Lung (tissue), 17 donors: ENCODE measurements at places on chromosomes 5 and 9. TPM values are rescaled to one million over a fixed set of nuclear protein-coding genes. Genes with fewer than 3 reads are reported as not detected.
A peak's percentile ranks its signal among the peaks of the same experiment; 100 is the strongest.

DNA sequence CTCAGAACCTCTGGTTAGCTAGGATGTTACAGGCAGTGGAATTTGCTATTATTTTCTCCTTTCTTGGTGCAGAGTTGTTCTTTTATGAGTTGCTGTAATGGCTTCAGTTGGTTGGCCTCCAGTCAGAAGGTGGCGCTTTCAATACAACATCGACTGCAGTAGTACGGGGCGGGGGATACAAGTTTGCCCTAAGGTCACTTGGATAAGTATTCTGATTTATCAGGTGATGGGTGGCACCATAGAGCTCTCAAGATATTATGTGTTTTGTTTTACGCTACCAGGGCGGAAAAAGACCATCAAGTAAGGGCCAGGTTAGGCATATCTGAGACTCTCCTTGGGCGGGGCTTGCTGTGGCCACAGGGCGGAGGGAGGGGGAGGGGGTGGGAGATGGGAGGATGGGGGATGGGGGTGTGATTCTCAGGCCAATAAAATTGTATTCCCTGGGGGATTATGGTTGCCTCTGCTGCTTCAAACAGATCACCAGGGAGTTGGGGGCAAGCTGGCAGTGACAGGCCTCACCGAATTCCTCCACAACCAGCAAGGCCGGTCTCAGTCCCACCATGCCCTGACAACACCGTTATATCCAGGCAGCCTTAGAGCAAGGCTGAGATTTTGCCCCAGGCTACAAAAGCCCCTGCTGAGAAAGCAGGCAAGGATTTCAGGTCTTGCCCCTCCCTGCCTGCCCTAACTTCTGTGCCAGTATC lies 15.9 kb upstream of the RNF38 start:
- DNase-seq, result no peak
- no peaks in the 10 kb centered on the region for H3K36me3 ChIP-seq

DNA sequence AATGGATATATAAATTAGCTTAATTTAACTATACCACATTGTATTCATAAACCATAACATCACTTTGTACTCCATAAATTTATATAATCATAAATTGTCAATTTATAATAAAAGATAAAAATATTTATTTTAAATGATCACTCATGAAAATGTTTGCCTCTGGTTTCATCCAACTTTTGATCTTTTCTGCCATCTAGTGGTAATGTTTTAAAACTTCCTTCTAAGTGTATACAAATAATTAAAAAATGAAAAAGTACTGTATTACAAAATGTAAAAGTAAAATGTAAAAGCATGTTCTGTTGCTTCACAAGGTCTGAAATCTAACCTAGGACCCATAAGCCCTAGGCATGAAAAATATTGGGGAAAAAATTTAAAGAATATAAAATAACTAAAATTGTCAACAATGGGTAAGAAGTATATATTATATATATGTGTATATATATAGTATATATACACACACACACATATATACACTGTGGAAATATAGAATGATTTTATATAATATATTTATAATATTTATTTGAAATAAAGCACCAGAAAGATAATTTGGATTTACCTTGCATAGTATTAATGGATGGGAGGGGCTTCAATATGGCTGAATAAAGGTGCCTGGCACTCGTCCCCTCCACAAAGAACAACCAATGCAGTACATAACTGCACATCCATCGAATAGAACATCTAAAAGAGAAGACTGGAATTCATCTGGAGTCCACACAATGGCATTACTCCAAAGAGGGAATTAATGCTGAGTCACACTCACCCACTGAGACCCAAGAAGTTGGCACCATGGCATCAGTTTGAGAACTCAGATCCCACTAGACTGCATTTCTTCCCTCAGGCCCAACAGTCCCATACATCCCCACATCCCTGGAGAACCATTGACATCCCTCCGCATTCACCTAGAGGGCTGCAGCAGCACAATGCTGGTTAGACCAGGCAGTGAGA lies 32.5 kb downstream of the ANXA1 start:
- peak; percentile 51 for DNase-seq
- no peak overlapping the region for H3K4me3 ChIP-seq
- H3K36me3 ChIP-seq, result no peaks in the 10 kb centered on the region
- H3K27ac ChIP-seq, result no peak overlapping the region
- no peaks in the 10 kb centered on the region for H3K27me3 ChIP-seq

- no peak overlapping the region for H3K27ac ChIP-seq
- no peaks in the 10 kb centered on the region for H3K4me1 ChIP-seq
- DNase-seq, result no peak
- H3K36me3 ChIP-seq, result no peaks in the 10 kb centered on the region
These were observed 29.6 kb downstream of the CAPSL start for GRCh38 chr5:35908814-35909213.

- H3K4me3 ChIP-seq, result no peak overlapping the region
- no peaks in the 10 kb centered on the region for H3K36me3 ChIP-seq
- H3K27ac ChIP-seq, result no peak overlapping the region
- no peaks in the 10 kb centered on the region for H3K27me3 ChIP-seq
These were observed 443.5 kb downstream of the PDE4D start for GRCh38 chr5:59449905-59450644.

DNA sequence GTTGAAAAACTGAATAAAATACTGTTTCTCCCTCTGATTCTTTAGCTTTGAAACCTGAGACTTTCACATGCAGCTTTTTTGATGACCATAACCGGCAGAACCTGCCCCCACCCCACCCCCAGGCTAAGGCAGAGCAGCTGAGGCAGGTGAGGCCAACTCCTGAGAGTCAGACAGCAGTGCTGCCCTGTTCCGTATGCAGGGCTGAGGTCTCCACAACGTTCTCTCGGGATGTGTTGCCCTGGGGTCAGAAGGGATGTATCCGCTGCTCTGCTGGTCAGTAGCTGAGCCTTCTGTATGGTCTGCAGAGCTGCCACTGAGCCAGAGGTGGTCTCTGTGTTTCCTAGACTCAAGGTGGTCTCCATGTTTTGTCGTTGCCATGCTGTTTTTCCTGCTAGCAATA lies 190.5 kb downstream of the AOPEP start:
- H3K27me3 ChIP-seq, result no peaks in the 10 kb centered on the region
- no peak overlapping the region for H3K4me3 ChIP-seq
- no peaks in the 10 kb centered on the region for H3K36me3 ChIP-seq
- no peak for DNase-seq

DNA sequence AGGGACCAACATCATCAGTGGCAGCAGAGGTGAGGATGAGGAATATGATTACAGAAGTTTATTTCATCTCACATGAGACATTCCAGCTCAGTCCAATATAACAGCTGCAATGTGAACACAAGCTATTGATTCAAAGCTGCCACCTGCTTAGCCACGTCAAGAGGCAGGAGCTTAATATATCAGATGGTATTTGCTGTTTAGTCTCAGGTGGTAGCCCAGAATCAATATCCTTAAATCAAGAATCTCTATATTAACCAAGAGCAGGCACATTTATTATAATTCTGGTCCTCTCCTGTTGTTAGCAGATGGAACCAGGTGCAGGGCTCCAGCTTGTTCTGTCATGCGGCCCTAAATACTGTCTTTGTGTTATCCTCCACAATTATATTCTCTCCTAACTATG lies 431.6 kb downstream of the ICE1 start:
- H3K36me3 ChIP-seq, result no peaks in the 10 kb centered on the region
- no peaks in the 10 kb centered on the region for H3K4me1 ChIP-seq
- H3K27ac ChIP-seq, result no peak overlapping the region
- H3K27me3 ChIP-seq, result no peaks in the 10 kb centered on the region
- DNase-seq, result no peak

DNA sequence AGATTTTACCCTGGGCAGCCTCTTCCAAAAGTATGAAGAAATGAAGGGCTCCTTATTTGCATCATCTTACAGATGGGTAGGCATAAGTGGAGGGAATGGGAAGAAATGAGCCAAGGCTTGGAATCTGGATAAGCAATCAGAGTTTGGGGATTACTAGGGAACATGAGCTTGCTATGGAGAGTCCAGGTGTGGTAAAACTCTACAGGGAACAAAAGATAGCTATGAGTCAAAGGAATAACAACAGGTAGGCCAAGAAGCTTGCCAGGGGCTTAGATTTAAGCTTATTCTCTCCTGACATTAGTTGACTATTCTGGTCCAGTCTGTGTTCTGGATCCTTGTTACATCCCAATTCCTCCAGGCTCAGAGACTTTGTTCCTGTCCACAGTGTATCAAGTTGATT lies 16.4 kb downstream of the RFK start:
- no peaks in the 10 kb centered on the region for H3K36me3 ChIP-seq
- H3K27me3 ChIP-seq, result no peaks in the 10 kb centered on the region
- no peak for DNase-seq

GRCh38 chr5:141564216-141564692 lies 54.5 kb downstream of the DIAPH1 start:
- peak overlapping the region; percentile 63 for H3K27ac ChIP-seq
- H3K27me3 ChIP-seq, result no peaks in the 10 kb centered on the region
- H3K4me1 ChIP-seq, result peaks cover 1% of the 10 kb centered on the region
- no peak overlapping the region for H3K4me3 ChIP-seq
- peak; percentile 97 for DNase-seq
- no peaks in the 10 kb centered on the region for H3K36me3 ChIP-seq

GRCh38 chr5:92402956-92403702 lies 1020.0 kb upstream of the ARRDC3 start:
- no peak overlapping the region for H3K27ac ChIP-seq
- H3K4me1 ChIP-seq, result no peaks in the 10 kb centered on the region
- no peak overlapping the region for H3K4me3 ChIP-seq
- H3K27me3 ChIP-seq, result no peaks in the 10 kb centered on the region
- no peak for DNase-seq

GRCh38 chr5:94469894-94470329 lies 148.5 kb downstream of the KIAA0825 start:
- H3K4me3 ChIP-seq, result no peak overlapping the region
- DNase-seq, result peak; percentile 70
- peaks cover 44% of the 10 kb centered on the region for H3K4me1 ChIP-seq
- H3K27ac ChIP-seq, result no peak overlapping the region

DNA sequence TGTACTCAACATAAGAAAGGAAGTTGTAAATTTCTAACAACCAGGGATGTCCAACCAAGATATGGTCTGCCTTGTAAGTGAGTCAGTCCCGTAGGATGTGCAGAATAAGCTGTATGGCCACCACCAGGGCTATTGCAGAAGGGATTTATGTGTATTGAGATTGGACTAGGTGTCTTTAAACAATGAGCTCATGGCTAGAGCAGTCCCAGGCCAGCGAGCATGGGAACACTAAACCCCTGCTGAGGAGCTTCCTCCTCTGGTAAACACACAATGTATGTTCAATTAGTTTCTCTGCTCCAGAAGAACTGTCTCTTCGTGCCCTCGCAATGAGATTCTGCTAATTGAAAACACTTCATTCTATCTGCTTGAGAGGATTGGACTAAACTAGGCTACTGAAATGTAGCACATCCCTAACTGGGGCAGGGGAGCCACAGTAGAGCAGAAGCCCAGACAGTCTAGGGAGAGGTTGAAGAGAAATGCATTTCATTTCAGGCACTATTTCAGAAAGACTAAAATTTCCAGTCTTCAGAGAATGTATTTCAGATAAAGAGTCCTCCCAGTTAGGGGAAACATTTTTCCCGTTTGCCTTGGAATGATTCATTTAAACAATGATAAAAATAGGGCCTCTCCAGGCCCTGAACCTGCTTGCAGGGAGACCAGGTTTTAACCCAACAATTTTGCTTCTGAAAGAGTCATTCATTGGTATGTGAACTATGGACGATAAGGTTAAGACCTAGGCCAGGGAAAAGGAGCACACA lies 154.7 kb downstream of the FAM114A2 start:
- DNase-seq, result no peak
- no peaks in the 10 kb centered on the region for H3K4me1 ChIP-seq
- H3K27me3 ChIP-seq, result no peaks in the 10 kb centered on the region

- no peak overlapping the region for H3K4me3 ChIP-seq
- no peak for DNase-seq
- no peaks in the 10 kb centered on the region for H3K27me3 ChIP-seq
- H3K36me3 ChIP-seq, result no peaks in the 10 kb centered on the region
These were observed 344.2 kb upstream of the SLC30A5 start for GRCh38 chr5:68749631-68750030.

GRCh38 chr5:53403758-53404157 lies 76.7 kb upstream of the FST start:
- no peaks in the 10 kb centered on the region for H3K36me3 ChIP-seq
- H3K4me1 ChIP-seq, result no peaks in the 10 kb centered on the region
- H3K27ac ChIP-seq, result no peak overlapping the region
- no peaks in the 10 kb centered on the region for H3K27me3 ChIP-seq
- DNase-seq, result no peak
- no peak overlapping the region for H3K4me3 ChIP-seq

DNA sequence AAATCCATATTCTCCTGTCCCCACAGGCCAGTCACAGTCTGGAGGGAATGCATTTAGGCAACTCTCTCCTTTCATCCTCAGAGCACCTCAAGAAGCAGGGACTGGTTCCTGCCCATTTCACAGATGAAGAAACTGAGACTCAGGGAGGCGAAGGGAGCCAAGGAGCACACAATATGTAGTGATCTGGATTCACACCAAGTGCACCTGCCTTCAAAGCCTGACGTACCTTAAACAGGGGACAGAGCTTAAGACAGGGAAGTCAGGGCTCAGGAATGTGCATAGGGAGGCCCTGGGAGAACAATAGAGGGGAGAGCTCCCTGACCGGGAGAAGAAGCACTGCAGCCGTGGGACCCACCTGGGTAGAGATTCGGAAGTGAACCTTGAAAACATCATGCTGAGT lies 83.0 kb downstream of the GABBR2 start:
- H3K4me3 ChIP-seq, result no peak overlapping the region
- no peak for DNase-seq
- no peaks in the 10 kb centered on the region for H3K4me1 ChIP-seq
- no peak overlapping the region for H3K27ac ChIP-seq
- H3K27me3 ChIP-seq, result peaks cover 5% of the 10 kb centered on the region

DNA sequence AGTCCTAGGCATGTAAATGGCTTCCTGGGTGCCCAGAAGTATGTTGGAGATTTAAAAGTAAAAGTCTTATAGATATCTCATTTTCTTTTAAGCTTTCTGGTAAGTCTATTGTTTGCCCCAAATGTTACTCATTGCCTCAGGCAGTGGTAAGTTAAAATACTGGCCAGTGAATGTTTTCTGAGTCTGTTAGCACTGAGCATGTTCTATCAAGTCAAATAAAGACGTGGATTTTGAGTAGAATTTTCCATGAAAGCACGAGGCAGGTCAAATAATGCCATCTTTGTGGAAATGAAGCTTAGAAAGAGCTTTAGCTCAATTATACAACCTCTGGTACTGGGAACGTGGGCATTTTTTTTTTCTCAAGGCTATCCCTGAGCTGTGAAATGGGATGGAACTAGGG lies 651.3 kb upstream of the ACO1 start:
- no peak overlapping the region for H3K27ac ChIP-seq
- DNase-seq, result no peak
- H3K36me3 ChIP-seq, result no peaks in the 10 kb centered on the region
- no peaks in the 10 kb centered on the region for H3K4me1 ChIP-seq
- H3K4me3 ChIP-seq, result no peak overlapping the region

- H3K36me3 ChIP-seq, result no peaks in the 10 kb centered on the region
- DNase-seq, result peak; percentile 29
- no peaks in the 10 kb centered on the region for H3K4me1 ChIP-seq
- H3K27ac ChIP-seq, result no peak overlapping the region
These were observed 19.9 kb upstream of the TMEM250 start for GRCh38 chr9:136138566-136138965.

Gene MAP3K1
- total RNA-seq, result 55.2 TPM

Gene LCN9
- not detected for total RNA-seq

Gene EIF4EBP3
- total RNA-seq, result 13.3 TPM

Gene SIT1
- total RNA-seq, result 3.8 TPM
